ENCODE measurements at places on chromosomes 7 and 10.

DNA sequence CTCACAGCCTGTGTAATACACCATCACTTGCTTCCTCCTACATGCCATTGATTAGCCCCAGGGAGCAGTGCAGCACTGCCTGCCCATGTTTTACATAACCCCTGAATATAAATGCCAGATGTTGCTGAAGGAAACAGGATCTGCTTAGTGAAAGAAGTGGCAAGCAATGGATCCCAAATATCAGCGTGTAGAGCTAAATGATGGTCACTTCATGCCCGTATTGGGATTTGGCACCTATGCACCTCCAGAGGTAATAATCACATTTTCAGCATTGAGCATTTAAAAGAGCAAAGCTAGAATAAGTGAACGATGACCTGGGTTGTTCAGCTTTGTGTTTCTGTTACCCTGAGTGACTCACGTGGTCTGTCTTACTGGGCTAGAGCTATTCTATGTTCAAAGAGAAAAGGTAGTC, at the start of gene AKR1C4:
AKR1C4 (plus strand) TSS at position 136 of the 412 bp plus-strand sequence; CDS start at position 167, 31 bp downstream.
- no peak for DNase-seq

DNA sequence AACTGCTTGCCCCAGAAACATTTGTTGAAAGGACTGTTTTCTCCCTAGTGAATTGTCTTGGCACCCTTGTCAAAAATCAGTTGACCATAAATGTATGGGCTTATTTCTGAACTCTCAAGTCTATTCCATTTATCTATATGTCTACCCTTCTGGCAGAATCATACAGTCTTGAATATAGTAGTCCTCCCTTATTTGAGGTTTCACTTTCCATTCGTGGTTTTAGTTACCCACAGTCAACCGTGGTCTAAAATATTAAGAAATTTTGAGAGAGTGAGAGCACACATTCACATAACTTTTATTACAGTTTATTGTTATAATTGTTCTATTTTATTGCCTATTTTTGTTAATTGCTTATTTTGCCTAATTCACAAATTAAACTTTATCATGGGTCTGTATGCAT, 17.4 kb upstream of the CEP41 start:
- DNase-seq, result no peak

DNA sequence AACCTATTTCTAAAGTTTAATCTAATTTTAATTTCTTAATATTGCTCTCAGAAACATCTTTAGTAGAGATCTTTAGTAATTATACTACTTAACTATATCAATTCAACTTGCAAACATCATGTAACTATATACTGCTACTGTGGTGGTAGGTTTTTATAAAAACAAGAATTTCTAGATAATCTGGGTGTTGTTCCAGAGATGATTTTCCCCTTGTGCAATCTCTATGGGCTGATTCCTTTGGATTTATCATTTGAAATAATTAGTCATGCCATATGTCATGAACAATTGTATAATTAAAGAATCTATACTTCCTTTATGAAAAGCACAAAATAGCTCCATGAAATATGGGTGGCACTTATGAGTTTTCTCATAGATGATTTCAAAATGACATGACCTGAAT, 23.9 kb upstream of the CDK13 start:
- no peak for DNase-seq

DNA sequence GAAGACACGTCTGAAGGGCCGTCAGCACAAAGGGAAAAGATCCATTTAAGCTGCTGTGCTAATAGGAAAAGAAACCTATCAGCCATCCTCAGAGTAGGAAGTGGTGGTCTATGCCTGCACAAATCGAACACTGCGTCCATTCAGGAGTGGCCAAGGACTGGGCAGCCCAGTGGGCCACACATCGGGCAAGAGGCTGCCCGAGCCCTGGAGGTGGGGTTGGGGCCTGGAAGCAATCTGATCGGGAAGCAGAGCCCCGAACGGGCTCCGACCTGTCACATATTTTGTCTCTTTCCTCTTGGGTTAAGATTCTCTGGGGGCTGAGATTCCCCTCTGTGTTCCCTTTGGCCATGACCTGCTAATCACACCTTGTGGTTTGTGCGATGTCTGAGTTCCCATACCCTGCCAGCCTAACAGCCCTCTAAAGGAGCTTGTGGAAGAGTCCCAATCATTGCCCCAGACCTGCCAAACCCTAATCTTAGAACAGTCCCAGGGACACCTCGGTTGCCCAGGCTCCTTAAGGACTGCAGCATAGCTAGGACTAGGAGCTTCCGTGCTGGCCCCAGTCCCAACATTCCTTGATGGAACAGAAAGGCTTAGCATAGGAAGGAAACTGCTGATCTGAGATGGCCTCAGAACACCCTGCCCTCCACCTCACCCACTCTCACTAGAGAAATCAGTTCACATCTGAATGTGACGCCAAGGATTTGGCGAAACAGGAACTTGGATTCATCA, 77.9 kb upstream of the SAMD8 start:
- no peak for DNase-seq

Data from fibroblast of skin of right biceps (primary cell).